Mammary epithelial cell (primary cell): ENCODE measurements at places on chromosomes 7 and 10. TPM values are rescaled to one million over a fixed set of nuclear protein-coding genes. Genes with fewer than 3 reads are reported as not detected.

NPSR1 gene
- not detected for total RNA-seq

AKR1C4 gene
- total RNA-seq, result not detected

PNLIPRP2 gene
- not detected in 2 replicates for total RNA-seq

MARVELD1 gene
- total RNA-seq, result 35.5 and 72.5 TPM in 2 replicates

NODAL gene
- total RNA-seq, result 0.47 and 0.51 TPM in 2 replicates

DGKB gene
- total RNA-seq, result not detected

CPN1 gene
- total RNA-seq, result not detected in 2 replicates

RAMP3 gene
- not detected in 2 replicates for total RNA-seq

KDM7A gene
- 10.0 and 14.8 TPM in 2 replicates for total RNA-seq

AGAP9 gene
- 1.2 TPM for total RNA-seq

NUTM2D gene
- total RNA-seq, result 2.6 and 2.8 TPM in 2 replicates

HOXA4 gene
- not detected for total RNA-seq

SH2D4B gene
- total RNA-seq, result not detected in 2 replicates

FOXP2 gene
- total RNA-seq, result not detected in 2 replicates

VWA2 gene
- 0.14 and 0.35 TPM in 2 replicates for total RNA-seq

C7orf33 gene
- not detected in 2 replicates for total RNA-seq

OGDHL gene
- total RNA-seq, result 0.40 and 0.45 TPM in 2 replicates

UTF1 gene
- total RNA-seq, result not detected in 2 replicates

TMEM213 gene
- not detected for total RNA-seq

ADRB1 gene
- total RNA-seq, result not detected

AGR3 gene
- not detected for total RNA-seq

NXPH1 gene
- not detected in 2 replicates for total RNA-seq

FAM180A gene
- total RNA-seq, result not detected in 2 replicates

OR2A12 gene
- not detected for total RNA-seq

FBXO24 gene
- total RNA-seq, result 0.29 and 0.45 TPM in 2 replicates

PMPCB gene
- total RNA-seq, result 48.7 TPM

MKX gene
- total RNA-seq, result 13.8 TPM

NUDT5 gene
- 46.3 TPM for total RNA-seq

GRK5 gene
- total RNA-seq, result 1.2 TPM

GBX1 gene
- not detected in 2 replicates for total RNA-seq

TMEM178B gene
- total RNA-seq, result 0.05 and 0.07 TPM in 2 replicates

CRYGN gene
- not detected in 2 replicates for total RNA-seq

OR2A14 gene
- not detected in 2 replicates for total RNA-seq

SLC16A9 gene
- total RNA-seq, result under 0.01 TPM

PON1 gene
- not detected in 2 replicates for total RNA-seq

TMEM270 gene
- total RNA-seq, result not detected in 2 replicates

HEPACAM2 gene
- not detected in 2 replicates for total RNA-seq

PKD2L1 gene
- not detected for total RNA-seq

PNLIPRP3 gene
- 98.4 and 150 TPM in 2 replicates for total RNA-seq

PIP gene
- not detected for total RNA-seq

CUBN gene
- 0.24 and 0.28 TPM in 2 replicates for total RNA-seq

PTPRZ1 gene
- 6.2 TPM for total RNA-seq

HGF gene
- total RNA-seq, result 0.17 TPM

FKBP6 gene
- not detected in 2 replicates for total RNA-seq
